HFFc6 (cell line): ENCODE measurements at places on chromosomes 11 and 22.

- DNase-seq: peak; percentile 27
- no peaks in the 10 kb centered on the region; the same call in 1 of the 2 replicates for H3K36me3 ChIP-seq
- H3K4me3 ChIP-seq: no peak overlapping the region
- H3K27me3 ChIP-seq: no peaks in the 10 kb centered on the region
- H3K27ac ChIP-seq: peak overlapping the region; percentile 82
These were observed 25.0 kb upstream of the MGAT3 start for GRCh38 chr22:39431821-39432251.

- H3K27me3 ChIP-seq: peaks cover 4% of the 10 kb centered on the region
- no peak overlapping the region for H3K27ac ChIP-seq
- no peak for DNase-seq
- H3K36me3 ChIP-seq: no peaks in the 10 kb centered on the region
These were observed 112.2 kb downstream of the MTNR1B start for GRCh38 chr11:93081694-93082093.

DNA sequence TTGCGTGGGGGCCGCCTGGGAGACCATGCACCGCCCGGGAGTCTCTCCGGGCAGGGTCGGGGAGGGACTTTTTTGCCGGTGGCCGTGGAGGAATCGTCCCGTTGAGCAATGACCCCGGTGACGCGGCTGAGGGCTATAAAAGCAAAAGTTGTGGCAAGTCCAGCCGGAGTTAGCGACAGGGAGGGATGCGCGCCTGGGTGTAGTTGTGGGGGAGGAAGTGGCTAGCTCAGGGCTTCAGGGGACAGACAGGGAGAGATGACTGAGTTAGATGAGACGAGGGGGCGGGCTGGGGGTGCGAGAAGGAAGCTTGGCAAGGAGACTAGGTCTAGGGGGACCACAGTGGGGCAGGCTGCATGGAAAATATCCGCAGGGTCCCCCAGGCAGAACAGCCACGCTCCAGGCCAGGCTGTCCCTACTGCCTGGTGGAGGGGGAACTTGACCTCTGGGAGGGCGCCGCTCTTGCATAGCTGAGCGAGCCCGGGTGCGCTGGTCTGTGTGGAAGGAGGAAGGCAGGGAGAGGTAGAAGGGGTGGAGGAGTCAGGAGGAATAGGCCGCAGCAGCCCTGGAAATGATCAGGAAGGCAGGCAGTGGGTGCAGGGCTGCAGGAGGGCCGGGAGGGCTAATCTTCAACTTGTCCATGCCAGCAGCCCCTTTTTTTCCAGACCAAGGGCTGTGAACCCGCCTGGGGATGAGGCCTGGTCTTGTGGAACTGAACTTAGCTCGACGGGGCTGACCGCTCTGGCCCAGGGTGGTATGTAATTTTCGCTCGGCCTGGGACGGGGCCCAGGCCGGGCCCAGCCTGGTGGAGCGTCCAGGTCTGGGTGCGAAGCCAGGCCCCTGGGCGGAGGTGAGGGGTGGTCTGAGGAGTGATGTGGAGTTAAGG lies at the start of gene NEAT1:
Gene NEAT1 (plus strand): TSS at position 166 of the 883 bp plus-strand sequence.
- H3K27me3 ChIP-seq: peaks cover 65% of the 10 kb centered on the region
- peaks cover 54% of the 10 kb centered on the region for H3K36me3 ChIP-seq
- DNase-seq: peak; percentile 98
- peaks cover 63% of the 10 kb centered on the region for H3K4me1 ChIP-seq

DNA sequence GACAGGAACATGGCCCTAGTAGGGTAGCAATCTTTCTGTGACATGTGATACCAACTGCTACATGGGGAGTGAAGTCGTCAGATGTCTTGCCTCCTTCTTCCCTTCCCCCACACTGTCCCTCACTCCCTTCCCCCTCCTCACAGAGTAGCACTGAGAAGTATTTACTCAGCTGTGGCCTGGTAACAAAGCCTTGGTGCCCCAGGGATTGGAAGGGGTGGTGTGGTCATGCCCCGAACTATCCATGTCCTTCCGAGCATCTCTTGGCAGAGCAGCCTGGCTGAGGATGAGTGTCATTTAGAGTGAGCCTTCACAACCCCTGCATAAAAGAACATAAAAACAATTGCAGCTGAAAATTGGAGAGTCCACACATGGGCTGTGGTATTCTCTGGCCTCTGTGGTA lies 46.1 kb downstream of the ARFGAP2 start:
- H3K27me3 ChIP-seq: no peaks in the 10 kb centered on the region
- DNase-seq: no peak
- H3K27ac ChIP-seq: no peak overlapping the region
- no peaks in the 10 kb centered on the region for H3K36me3 ChIP-seq
- no peaks in the 10 kb centered on the region for H3K4me1 ChIP-seq

DNA sequence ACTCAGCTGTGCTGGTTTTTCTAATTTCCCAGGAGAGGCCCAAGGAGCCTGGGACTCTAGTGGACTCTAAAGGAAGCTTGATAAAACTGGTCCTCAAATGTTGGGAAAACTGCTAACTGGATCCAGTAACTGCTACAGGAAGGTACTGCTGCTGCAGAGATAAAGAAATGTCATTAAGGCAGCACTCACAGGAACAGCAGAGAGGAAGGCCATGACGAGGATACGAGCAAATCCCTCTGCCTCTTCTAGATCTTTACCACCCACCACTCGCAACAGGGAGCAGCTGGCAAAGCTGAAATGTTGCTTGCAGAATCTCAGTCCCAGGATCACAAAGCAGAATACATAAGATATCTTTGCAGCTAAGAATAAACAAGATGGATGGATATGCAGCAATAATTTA lies 23.5 kb downstream of the TTC28 start:
- H3K27me3 ChIP-seq: no peaks in the 10 kb centered on the region; the same call in 1 of the 2 replicates
- no peak overlapping the region for H3K4me3 ChIP-seq
- DNase-seq: no peak
- no peak overlapping the region for H3K27ac ChIP-seq

GRCh38 chr22:40271440-40271839 lies 74.9 kb upstream of the ADSL start:
- H3K4me3 ChIP-seq: no peak overlapping the region
- peaks cover 20% of the 10 kb centered on the region for H3K4me1 ChIP-seq
- no peak overlapping the region for H3K27ac ChIP-seq
- no peak for DNase-seq
- H3K27me3 ChIP-seq: no peaks in the 10 kb centered on the region; the same call in 1 of the 2 replicates

DNA sequence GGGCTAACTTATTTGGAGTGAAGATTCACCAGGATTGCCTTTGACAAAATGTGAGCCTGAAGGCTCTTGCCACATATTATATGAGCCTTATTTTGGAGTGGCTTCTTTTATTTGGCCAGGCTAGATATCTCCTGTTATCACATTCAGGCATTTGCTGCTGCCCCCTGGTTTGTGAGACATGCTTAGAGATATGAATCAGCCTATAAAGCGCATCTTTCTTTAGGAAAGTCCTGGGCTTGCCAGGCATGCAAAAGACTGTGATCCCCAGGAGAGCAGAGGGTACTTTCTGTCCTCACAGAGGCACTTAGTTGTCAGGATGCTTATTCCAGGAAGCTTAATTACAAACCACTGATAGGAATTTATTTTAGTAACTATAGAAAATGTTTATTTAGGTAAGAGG lies 333.3 kb downstream of the FAT3 start:
- 0 out of 2 replicates have a peak, but pooled peaks cover 1% of the 10 kb centered on the region for H3K27me3 ChIP-seq
- H3K4me1 ChIP-seq: no peaks in the 10 kb centered on the region
- no peak overlapping the region for H3K27ac ChIP-seq
- no peak for DNase-seq
- H3K36me3 ChIP-seq: no peaks in the 10 kb centered on the region; the same call in 1 of the 2 replicates
- H3K4me3 ChIP-seq: no peak overlapping the region

- peaks cover 44% of the 10 kb centered on the region for H3K36me3 ChIP-seq
- no peak for DNase-seq
- H3K4me1 ChIP-seq: peaks cover 71% of the 10 kb centered on the region
- peak overlapping the region; percentile 0; the same call in 1 of the 2 replicates for H3K27ac ChIP-seq
These were observed 49.8 kb downstream of the PACSIN2 start for GRCh38 chr22:42964994-42965699.

DNA sequence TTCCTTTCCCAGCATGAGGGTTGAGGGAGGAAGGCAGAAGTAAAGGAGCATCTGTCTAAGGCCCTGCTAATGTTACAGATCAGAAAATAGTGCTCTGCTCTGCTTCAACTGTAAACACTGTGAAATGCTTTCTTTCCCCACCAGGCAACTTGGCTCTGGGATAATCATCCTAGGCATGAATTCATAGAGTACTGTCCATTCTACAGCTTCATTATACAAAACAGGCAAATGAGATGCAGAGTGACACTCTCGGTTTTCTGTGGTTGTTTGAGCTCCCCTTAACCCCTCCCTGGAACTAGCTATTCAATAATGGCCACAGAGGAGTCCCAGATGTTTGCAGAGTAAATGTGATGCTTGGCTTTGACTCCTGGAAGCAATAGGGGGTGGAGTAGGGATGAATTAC lies 184.3 kb upstream of the CTSC start:
- H3K27ac ChIP-seq: peak overlapping the region; percentile 29
- no peak overlapping the region for H3K4me3 ChIP-seq
- H3K36me3 ChIP-seq: no peaks in the 10 kb centered on the region
- H3K27me3 ChIP-seq: no peaks in the 10 kb centered on the region; the same call in 1 of the 2 replicates
- no peak for DNase-seq

- no peak overlapping the region for H3K27ac ChIP-seq
- DNase-seq: no peak
- peaks cover 3% of the 10 kb centered on the region for H3K27me3 ChIP-seq
- H3K4me3 ChIP-seq: no peak overlapping the region
These were observed 8.2 kb upstream of the YWHAH start for GRCh38 chr22:31935961-31936635.

GRCh38 chr11:61297746-61298145 lies 2.6 kb upstream of the VWCE start:
- H3K4me1 ChIP-seq: peaks cover 37% of the 10 kb centered on the region
- H3K4me3 ChIP-seq: peak overlapping the region; percentile 36
- peaks cover 6% of the 10 kb centered on the region for H3K27me3 ChIP-seq
- peaks cover 34% of the 10 kb centered on the region for H3K36me3 ChIP-seq
- peak; percentile 85 for DNase-seq

GRCh38 chr11:6206456-6207180 lies 1.3 kb downstream of the C11orf42 start:
- H3K36me3 ChIP-seq: peaks cover 5% of the 10 kb centered on the region; the same call in 1 of the 2 replicates
- no peak overlapping the region for H3K4me3 ChIP-seq
- DNase-seq: no peak
- H3K27ac ChIP-seq: no peak overlapping the region; the same call in 1 of the 2 replicates

DNA sequence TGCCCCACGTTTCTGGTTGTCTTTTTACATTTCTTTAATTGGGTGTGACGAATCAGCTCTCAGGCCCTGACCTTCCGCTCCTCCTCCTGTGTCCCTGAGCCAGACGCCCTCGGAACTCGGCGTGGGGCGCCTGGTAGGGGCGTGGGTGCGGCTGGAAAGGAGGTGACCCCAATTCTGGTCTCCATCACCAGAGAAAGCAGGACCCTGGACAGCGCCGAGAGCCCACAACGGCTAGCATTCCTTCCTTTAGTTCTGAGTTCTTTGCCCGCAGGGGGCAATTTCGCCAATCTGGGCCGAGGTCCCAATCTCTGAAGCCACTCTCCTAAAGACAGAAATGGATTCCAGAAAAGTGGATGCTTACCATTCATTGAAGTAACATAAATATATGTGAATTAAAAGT lies 11.7 kb upstream of the RBMXL2 start:
- no peak overlapping the region for H3K4me3 ChIP-seq
- no peaks in the 10 kb centered on the region; the same call in 1 of the 2 replicates for H3K36me3 ChIP-seq
- no peak overlapping the region for H3K27ac ChIP-seq
- no peaks in the 10 kb centered on the region for H3K4me1 ChIP-seq
- H3K27me3 ChIP-seq: no peaks in the 10 kb centered on the region; the same call in 1 of the 2 replicates

DNA sequence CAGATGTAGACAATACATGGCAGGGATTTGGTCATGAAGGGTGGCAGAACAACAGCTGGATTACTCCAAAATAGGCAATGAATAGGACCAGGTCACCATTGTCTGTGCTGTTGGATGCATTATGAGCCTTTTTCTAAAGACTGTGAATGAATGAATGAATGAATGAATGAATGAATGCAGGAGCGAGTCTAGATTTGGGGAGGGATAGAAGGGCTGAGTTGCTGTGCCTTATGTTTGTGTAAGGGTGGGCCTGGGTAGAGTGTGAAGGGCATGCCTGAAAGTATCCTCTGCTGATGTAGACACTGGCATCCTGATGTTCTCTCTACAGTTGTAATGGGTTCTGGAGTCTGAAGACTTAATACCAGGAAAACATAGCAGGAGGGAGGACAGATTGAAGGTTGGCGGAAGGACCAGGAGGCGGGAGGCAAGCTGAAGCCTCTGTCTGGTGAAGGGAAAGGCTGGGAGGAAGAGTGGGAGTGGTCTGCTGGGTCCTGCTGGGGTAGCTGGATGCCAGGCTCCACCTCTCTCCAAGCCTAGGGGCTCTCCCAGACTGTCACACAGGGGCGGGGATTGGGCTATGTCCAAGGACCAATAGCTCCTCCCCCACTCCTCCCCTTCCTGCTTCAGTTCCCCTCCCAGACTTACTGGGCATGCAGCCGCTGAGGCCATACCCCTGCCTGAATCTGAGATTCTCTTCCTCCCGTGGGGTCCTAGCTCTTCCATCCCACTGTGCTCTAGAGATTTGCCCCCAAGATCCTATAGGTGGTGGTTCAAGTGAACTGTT lies 4.8 kb downstream of the TRIM3 start:
- peaks cover 5% of the 10 kb centered on the region for H3K36me3 ChIP-seq
- H3K27me3 ChIP-seq: peaks cover 2% of the 10 kb centered on the region; the same call in 1 of the 2 replicates
- peak; percentile 15 for DNase-seq
- no peak overlapping the region for H3K4me3 ChIP-seq
- no peak overlapping the region for H3K27ac ChIP-seq

GRCh38 chr11:33317662-33318061 lies 60.5 kb downstream of the HIPK3 start:
- peak overlapping the region; percentile 3; the same call in 1 of the 2 replicates for H3K27ac ChIP-seq
- no peak overlapping the region for H3K4me3 ChIP-seq
- H3K36me3 ChIP-seq: no peaks in the 10 kb centered on the region
- H3K27me3 ChIP-seq: no peaks in the 10 kb centered on the region

DNA sequence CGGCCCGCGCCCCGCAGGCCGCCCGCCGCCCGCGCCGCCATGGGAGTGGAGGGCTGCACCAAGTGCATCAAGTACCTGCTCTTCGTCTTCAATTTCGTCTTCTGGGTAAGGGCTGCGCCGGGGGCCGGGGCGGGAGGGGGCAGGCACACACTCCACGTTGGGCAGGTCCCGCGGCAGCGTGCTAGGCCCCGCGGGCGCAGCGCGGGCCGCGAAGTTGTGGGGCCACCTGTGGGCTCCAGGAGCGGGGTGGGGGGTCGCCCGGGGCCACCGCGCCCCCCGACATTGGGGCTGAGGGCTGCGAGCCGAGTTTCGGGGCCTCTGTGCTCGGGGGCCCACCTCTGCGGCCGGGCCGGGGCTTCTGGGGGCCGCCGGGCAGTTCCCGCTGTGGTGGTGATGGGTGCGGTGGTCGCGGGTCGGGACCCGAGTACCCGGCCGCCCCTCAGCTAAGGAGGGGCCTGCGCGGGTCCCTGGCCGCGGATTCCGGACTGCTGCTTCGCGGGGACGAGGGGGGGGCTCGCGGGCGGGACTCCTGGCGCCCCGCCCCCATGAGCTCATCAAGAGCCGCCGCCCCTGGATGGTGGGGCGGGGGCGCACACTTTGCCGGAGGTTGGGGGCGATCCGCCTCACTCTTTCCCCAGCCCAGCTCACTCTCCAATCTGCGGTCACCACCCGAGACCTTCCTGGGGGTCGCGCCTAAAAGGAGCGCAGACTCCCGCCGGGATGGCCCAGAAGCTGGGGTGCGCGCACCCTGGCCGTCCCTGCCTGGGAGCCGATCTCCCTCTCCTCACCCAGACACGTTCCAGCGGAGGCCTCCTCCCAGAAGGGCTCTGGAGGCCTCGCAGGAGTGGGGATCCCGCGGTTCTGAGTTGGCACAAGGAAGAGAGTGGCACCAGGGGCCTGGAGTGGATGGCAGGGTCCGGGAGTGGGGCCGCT lies 667 bp downstream of the CD81 start:
- peaks cover 36% of the 10 kb centered on the region for H3K4me1 ChIP-seq
- H3K27ac ChIP-seq: peak overlapping the region; percentile 88
- H3K4me3 ChIP-seq: peak overlapping the region; percentile 94
- no peak for DNase-seq
- peaks cover 11% of the 10 kb centered on the region for H3K27me3 ChIP-seq
